Stimulated activated CD8-positive, alpha-beta memory T cell treated with anti-CD3 and anti-CD28 coated beads, Interleukin-2, amount 100 ng/mL, for 1 hour (primary cell): ENCODE measurements at places on chromosomes 12 and 14.

GRCh38 chr14:72027061-72027460 is 94.8 kb downstream of the RGS6 start:
- no peak for DNase-seq

DNA sequence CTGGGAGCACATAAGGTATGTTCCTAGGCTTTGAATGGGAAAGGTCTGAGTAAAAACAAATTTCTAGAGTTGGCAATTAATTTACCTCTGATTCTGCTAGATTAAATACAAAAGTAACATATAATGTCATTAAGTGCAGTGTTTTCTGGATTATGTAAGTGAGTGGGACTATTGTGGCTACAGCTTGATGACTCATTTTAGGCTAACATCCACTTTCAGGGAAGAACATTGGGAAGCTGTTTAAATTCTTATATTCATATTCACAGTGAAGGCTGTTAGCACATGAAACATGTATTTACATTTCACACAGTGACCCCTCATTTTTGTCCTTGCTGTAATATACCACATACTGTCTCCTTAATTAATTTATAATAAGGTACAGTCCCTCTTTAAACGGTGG is 13.2 kb upstream of the BMAL2 start:
- no peak for DNase-seq

- DNase-seq: no peak
Measured at GRCh38 chr14:36295642-36296627, 24.5 kb downstream of the MBIP start.

- DNase-seq: no peak
Measured at GRCh38 chr14:71911669-71912068, 20.6 kb upstream of the RGS6 start.

DNA sequence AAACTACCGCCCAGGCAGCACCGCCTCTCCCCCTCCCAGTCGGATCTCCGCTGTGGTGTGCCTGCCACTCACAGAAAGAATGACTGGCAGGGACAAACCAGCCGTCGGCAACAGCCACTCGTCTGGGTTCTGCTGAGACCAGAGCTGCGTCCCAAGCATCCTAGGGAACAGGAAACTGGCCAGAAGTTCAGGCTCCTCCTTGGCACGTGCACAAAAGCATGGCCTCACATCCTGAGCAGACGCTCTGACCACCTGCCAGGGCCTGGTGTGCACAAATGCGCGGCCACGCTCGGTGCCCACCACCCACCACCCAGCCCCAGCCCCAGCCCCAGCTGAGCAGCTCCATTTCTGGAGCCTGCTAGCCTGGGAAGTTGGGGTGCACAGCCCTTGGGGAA is 214.8 kb downstream of the DPF3 start:
- no peak for DNase-seq

- DNase-seq: no peak
Measured at GRCh38 chr12:125685915-125686314, 620.7 kb downstream of the AACS start.

GRCh38 chr14:75433631-75434071 is 5.8 kb downstream of the JDP2 start:
- no peak for DNase-seq

- no peak for DNase-seq
Measured at GRCh38 chr14:101834397-101834796, 72.9 kb downstream of the PPP2R5C start.

DNA sequence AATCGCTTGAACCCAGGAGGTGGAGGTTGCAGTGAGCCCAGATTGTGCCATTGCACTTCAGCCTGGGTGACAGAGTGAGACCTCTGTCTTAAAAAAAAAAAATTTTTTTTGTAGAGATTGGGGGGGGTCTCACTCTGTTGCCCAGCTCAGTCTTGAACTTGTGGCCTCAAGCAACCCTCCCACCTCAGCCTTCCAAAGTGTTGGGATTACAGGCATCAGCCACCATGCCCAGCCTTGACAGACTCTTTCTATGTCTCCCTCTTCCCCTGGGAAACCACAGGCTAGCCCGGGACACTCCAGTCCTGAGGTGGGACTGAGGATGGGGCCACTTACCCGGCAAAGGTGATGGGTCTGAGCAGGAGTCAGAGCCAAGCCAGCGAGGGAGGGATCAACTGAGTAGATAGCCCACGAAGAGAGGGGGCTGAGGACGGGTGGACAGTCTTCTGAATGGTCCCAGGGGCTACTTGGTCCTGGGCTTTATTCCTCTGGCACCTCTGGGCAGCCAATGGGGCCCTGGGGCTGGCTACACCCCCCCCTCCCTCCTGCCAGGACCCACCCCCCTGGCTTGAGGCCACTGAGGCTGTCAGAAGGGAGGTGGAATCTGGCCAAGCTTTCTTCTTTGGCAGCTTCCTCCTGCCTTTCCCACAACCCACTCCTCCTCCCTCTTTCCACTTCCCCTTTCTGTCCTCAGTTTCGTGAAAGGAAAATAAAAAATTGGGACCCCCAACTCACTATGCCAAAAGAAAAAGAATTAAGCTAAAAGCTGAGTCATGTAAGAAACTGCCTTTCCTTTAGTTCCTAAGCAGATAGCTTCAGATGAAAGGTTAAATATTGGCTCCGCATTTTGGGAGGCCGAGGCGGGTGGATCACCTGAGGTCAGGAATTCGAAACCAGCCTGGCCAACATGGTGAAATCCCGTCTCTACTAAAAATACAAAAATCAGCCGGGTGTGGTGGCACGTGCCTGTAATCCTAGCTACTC is at the start of gene SDS:
Gene SDS, minus strand, starts transcription at position 453 of the 981 bp plus-strand sequence. CDS start 4,179 bp downstream, outside the sequence.
- DNase-seq: no peak

- DNase-seq: no peak
Measured at GRCh38 chr14:36852981-36853691, 191.5 kb downstream of the PAX9 start.

DNA sequence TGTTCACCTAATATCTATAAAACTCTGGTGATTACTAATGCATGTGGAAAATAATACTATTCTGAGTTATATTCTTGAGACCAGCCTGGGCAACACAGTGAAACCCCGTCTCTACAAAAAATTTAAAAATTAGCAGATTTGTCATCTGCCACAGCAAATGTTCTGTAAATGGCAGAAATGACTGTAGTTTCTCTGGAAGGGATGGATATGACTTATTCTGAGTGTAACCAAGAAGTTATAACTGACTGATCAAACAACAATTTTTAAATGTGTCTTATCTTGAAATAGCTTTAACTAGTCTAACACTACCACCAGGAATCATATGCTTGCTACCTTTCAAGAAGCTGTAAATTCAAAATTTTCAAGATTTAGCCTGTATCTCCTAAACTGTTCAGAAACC is 88.7 kb downstream of the PLBD1 start:
- no peak for DNase-seq

DNA sequence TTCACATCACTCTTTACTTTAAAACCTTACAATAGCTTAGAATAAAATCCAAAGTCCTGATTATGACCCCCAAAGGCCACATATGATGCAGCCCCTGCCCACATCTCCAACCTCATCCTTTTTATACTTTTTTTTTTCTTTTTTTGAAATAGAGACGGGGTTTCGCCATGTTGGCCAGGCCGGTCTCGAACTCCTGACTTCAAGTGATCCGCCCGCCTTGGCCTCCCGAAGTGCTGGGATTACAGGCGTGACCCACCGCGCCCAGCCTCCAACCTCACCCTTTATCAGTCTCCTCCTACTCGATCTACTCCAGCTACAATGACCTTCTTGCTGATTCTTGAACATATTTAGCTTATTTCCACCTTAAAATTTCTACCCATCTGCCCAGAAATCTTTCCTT is 1.2 kb upstream of the MAPKAPK5 start:
- no peak for DNase-seq

DNA sequence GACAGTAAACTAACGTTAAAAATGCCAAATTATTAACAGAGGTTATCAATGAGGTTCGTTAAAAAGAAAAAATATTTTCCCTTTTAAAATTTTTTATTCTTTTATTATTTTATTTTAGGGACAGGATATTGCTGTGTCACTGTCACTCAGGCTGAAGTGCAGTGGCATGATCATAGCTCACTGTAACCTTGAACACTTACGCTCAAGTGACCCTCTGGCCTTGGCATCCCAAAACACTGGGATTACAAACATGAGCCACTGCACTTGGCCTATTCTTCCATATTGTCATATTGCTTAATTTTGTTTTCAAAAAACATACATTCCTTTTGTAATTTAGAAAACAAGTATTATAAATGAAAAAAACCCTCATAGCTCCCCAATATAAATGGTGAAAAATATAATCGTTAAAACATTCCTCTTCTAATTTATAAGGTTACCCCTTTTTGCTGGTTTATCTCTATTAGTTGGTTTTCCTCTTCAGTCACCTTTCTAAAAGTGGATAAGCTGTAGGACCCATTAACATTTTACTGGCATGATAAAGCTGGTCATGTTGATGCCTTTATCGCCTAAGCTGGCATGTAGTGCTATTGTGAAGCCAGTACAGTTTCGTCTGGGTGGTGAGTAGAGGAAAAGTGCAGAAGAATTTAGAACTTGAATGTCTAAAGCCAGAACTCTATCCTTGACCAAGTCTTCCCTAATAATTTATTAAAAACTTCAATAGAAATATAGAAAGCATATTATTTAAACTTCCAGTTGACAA is 27.6 kb downstream of the PDE3A start:
- DNase-seq: no peak

GRCh38 chr12:90959538-90960139 is 4.7 kb upstream of the CCER1 start:
- no peak for DNase-seq

- DNase-seq: no peak
Measured at GRCh38 chr12:96213869-96214268, 19.7 kb downstream of the ELK3 start.

DNA sequence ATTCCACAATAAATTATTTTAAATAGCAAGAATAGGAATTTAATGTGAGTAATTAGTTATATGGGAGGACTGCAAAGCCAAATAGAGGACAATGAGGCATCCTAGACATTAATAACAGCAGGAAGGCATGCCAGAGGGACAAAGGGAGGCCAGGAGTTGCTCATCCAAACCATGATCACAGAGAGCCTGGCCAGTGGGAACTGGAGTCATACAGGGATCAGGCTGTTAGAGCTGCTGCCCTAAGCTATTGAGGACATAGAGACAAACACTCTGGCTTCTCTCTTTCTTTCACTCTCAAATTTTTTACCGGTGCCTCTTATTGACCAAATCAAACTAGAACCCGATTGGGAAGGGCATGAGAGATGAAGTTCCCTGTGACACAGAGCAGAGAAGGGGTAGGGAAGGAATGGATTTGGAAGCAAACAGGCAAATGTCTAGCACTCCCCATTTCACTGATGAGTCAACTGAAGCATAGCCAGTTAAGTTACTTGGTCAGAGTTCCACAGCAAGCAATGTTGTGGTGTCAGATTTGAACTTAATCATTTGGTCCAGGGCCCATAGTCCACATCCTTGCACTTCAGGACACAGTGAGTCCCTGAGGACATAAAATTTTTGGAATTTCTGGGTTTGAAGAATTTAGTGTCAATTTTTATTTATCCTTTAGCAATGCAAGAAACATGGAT is 17.9 kb upstream of the CFAP54 start:
- DNase-seq: no peak

DNA sequence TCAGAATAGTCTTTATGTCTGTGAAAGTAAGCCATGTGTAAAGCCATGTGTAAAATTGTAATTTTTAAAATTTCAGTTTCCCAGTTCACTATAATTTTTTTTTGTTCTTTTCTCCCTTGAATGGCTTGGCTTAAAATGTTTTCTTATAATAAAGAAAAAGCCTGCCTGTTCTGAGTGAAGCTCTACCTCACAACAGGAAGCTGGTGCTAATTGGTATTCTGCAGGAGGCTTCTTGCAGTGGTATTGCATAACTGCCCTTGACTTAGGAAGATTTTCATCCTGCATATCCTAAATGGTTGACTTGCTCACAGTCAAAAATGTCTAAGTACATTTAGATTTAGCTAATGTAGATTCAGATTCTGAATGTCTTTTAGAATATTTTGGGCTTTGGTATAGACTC is 49.5 kb downstream of the ATP2A2 start:
- no peak for DNase-seq

- no peak for DNase-seq
Measured at GRCh38 chr12:66693901-66694513, 15.1 kb upstream of the GRIP1 start.

DNA sequence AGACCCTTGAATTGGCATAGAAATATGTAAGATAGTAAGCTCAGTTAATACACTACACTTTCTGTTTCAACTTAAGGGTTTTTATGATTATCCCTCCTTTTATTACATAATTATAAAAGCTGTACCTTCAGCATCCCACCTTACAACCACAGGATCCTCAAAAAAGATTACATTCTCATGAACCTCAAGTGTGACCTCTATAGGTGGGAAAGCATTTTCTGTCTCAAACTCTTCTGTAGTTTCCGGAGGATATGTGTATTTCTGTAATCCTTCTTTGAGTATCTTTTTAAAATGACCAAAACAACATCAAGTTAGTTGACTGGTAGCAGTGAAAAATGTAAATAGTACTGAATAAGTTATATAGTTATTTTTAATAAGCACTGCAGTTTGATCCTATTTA is 75.9 kb downstream of the DNAI7 start:
- no peak for DNase-seq

- DNase-seq: no peak
Measured at GRCh38 chr12:110732572-110732971, 10.1 kb downstream of the PPP1CC start.

GRCh38 chr14:77027538-77028383 is 747 bp downstream of the IRF2BPL start:
- peak; percentile 38 for DNase-seq

DNA sequence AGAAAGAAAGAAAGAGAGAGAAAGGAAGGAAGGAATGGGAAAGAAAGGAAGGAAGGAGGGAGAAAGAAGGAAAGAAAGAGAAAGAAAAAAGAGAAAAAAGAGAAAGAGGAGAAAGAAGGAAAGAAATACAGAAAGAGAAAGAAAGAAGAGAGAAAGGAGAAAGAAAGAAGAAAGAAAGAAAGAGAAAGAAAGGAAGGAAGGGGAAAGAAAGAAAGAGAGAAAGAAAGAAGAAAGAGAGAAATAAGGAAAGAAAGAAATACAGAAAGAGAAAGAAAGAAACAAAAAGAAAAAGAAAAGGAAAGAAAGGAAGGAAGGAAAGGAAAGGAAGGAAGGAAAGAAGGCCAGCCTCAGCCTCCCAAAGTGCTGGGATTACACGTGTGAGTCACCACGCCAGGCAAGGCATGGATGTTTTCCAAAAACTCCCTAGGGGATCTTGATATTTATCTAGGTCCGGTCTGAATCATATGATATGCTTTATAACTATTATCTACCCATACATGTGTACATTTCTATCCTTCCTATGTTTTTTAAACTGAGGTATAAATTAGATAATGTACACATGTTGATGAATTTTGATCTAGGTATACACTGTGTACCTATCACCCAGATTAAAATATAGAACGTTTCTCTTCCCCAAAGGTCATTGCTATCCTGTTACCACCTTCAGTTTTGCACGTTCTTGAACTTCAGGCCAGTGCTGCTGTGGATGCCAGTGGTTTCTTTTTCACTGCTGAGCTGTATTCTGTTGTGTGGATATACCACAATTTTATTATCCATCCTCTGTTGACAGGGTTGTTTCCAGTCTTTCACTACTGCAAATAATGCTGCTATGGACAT is 177.9 kb downstream of the RBM19 start:
- no peak for DNase-seq

- no peak for DNase-seq
Measured at GRCh38 chr14:62739647-62740046, 305.6 kb downstream of the KCNH5 start.
